ENCODE measurements at places on chromosomes 11 and 22. TPM values are rescaled to one million over a fixed set of nuclear protein-coding genes. Genes with fewer than 3 reads are reported as not detected.

- peak; percentile 11 for DNase-seq
Observed at GRCh38 chr11:8047382-8047781, 33.6 kb upstream of the TUB start.

DNA sequence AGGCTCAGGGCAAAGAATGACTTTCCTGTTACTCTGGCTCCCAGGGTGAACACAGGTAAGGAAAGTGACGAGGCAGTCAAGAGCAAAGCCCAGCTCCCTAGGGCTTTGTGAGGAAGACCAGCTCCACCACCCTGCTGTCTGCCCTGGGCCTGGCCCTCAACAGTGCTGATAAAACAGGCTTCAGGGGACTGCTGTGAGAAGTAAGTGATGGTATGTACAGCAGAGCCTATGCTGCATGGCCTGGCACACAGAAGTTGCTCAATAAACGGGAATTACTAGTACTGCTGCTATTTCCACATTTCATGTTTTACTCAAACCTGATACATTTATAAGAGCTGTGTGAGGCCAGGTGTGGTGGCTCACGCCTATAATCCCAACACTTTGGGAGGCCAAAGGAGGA lies 50.3 kb downstream of the MICAL3 start:
- no peak for DNase-seq

DNA sequence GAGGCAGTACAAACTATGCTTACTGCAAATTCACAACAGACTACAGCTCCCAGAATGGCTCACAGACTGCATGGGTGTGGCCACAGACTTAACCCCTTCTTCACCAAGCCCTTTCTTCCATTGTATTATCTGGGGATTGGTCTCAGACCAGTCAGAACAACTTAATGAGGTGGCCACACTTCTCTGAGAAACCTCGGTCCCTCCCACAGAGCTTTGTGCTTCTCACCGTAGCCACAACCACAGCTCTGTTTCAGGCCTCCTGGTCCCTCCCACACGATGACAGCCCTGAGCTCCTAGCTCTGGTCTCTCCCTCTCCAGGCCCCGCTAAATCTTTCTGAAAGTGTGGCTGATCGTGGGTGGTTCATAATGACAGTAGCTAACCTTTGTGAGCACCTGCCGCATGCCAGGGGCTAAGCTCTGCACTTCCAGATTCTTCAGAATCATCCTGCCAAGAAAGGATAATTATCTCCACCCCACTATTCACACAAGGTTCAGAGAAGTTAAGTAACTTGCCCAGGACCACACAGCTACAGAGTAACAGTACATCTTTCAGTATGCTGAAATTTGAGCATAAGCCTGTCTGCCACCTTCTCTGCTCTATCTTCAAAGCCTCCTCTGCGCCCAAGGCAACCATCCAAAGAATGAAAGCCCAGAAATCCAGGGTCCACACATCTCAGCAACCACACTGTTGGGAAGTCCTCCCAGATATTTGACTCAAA lies 5.4 kb downstream of the PDE2A start:
- no peak for DNase-seq

GRCh38 chr11:130102301-130103249 lies 32.9 kb downstream of the APLP2 start:
- no peak for DNase-seq

- DNase-seq = peak; percentile 92
Observed at GRCh38 chr11:1694064-1694845, 2.7 kb upstream of the KRTAP5-6 start.

- DNase-seq = no peak
Observed at GRCh38 chr22:39996732-39997131, 2.0 kb downstream of the FAM83F start.

GRCh38 chr11:133808393-133809140 lies 36.7 kb downstream of the SPATA19 start:
- no peak for DNase-seq

DNA sequence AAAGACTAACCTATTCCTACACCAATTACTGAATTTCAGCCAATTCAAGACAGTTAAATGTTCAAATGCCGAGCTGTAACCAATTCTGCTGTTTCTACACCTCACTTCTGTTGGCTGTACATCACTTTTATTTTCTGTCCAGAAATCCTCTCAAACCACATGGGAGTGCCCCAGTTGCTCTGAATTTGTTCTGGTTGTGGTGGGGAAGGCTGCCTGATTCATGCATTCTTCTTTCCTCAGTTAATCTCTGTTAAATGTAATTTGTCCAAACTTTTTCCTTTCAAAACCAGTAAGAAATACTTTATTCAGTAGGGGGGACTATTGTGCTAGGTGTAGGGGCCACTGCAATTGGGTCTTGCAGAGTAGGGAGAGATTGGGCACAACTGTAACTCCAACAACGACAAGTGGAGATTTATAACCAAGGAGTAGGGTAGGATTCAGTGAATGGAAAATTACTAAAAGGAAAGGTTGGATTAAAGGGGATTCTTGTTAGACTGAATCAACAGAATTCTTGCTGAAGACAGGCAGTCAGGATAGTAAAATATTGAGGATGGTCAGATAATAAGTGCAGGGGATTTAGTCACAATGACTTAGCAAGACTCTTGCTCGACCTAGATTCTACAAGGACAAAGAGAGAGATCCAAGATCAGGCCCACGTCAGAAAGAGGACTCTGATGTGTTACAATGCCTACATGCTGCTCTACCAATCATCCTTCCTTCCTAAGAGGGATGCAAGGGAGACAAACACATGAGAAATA lies 593.5 kb upstream of the FAT3 start:
- DNase-seq = no peak

GRCh38 chr11:76792505-76793264 lies 9.5 kb downstream of the TSKU start:
- no peak for DNase-seq

DNA sequence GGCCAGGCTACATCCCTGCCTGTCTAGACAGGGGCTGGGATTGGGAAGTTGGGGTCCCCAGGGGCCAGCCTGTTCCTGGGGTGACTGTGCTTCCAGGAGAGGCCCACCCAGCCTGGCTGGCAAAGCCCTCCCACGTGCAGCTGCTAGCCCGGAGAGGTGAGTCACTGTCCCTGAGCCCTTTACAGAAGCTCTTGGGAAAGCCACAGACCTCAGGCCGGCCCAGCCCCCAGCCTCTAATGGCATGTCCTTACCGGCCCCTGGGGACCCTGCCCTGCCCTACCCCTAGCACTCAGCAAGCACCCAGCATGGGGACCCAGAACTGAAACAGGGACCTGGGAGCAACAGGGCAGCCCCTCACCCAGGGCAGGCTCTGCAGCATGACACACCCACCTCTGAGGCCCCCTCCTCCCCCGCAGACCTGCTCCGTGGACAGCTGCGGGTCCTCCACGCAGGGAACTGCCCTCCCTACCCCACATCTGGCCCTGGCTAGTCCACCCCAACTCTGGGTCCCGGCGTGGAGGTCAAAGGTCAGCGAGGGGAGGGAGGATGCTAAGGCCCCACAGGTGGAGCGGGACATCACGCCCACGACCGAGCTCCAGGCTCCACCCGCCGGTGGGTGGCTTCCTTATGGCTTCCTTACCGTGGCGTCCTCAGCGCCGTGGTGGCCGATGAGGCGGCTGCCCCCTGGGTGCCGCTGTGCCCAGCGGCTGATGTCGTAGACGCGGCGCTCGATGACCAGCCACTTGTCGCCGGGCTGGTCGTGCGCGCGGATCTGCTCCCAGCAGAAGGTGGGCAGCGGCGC lies 615 bp downstream of the FADS3 start:
- peak; percentile 87 for DNase-seq

GRCh38 chr11:107591378-107592230 lies 657 bp downstream of the ELMOD1 start:
- DNase-seq = no peak

GRCh38 chr11:129225190-129225589 lies 33.1 kb upstream of the ARHGAP32 start:
- DNase-seq = no peak

DNA sequence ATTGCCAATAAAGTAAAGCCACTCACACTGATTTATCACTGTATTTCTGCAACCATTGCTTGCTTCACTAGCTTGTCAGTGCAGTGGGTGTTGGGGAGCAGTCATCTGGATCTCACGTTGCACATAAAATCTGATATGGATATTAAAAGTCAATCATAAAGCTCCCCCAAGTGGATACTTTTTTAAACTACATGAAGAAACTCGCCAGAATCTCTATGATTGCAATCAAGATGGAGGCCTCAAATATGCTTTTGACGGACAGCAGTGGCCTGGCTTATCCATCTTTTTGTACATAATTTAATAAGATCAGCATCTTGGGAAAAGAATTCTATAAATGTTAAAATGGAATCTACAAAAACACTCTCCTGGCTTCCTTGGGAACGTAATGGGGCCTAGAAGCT lies 137.7 kb downstream of the WT1 start:
- DNase-seq = no peak

GRCh38 chr11:73648571-73649046 lies 2.2 kb downstream of the PLEKHB1 start:
- no peak for DNase-seq

- DNase-seq = no peak
Observed at GRCh38 chr11:45167283-45167682, 20.8 kb downstream of the PRDM11 start.

DNA sequence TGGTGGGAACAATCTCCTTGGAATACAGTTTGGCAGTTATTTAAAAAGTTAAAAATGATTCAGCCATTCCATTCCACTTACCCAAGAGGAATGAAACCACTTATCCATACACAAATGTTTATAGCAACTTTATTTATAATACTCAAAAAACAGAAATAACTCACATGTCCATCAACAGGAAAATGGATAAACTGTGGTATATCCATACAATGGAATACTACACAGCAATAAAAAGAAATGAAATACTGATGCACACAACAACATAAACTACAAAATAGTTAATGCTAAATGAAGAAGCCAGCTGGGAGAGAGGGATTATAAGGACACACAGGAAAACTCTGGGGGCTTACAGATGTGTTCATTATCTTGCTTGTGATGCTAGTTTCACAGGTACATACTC lies 64.7 kb downstream of the FCHSD2 start:
- DNase-seq = no peak

DNA sequence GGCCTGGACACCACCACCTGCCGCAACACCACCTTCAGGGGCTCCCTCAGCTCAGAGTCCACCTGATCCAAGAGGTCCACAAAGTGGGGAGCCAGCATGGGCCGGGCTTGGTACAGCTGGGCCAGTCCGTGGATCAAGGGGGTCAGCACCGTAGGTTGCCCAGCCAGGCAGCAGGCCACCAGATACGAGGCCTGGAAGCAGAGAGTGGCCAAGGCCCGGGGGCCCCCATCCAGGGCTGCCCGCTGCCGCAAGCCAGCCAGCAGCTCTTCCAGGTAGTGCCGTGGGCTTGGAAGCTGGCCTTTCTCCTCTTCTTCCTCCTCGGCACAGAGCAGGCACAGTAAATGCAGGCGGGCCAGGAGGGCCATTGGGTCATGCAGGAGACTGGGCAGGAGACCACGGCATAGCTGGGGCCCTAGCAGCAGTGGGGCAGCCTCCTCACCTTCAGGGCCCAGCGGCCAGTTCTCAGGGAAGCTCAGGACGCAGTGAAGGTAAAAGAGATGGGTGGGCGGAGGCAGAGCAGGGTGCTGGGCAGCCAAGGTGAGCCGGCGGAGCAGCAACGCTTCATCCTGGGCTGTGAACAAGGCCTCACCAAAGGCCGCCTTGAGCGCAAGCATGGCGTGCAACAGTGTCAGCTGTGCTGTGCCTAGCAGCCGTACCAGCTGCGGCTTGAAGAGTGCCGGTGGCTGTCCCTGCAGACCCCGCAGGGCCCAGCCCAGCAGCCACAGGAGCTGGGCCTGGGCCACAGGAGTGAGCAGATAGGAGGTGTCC lies 1.7 kb downstream of the AP5B1 start:
- DNase-seq = peak; percentile 62

- no peak for DNase-seq
Observed at GRCh38 chr11:119056421-119056999, 495 bp downstream of the HYOU1 start.

- DNase-seq = no peak
Observed at GRCh38 chr22:23824476-23825245, 14.1 kb downstream of the DERL3 start.

DNA sequence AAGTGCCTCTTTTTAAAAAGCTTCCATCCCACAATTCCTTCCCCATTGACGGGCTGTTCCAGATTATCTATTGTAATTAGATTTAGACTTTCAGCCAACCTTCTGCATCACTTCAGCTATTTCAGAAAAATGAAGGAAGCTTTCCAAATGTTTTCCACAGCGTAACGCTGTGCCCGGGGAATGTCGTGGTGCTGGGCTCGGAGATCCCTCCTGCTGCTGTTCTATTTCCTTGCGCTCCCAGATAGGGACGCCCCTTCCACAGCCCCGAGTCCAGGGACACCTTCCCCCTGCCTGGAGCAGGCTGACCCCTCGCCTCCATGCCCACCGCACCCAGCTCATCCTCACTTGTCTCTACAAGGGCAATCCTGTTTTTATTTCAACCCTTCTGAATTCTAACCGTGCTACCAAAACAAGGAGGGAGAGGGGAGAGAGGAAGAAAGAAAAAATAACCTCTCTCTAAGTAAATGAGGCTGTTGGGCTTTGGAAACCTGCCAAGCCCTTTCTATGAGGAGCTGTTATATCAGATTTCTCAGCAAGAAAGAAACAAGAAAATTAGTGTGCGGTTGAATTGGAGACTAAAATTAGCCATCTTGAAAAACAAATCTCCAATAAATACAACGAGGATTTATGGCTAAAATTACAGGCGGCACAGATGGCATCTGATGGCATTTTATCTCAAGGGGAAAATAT lies 366.9 kb downstream of the BRD1 start:
- DNase-seq = peak; percentile 48

DNA sequence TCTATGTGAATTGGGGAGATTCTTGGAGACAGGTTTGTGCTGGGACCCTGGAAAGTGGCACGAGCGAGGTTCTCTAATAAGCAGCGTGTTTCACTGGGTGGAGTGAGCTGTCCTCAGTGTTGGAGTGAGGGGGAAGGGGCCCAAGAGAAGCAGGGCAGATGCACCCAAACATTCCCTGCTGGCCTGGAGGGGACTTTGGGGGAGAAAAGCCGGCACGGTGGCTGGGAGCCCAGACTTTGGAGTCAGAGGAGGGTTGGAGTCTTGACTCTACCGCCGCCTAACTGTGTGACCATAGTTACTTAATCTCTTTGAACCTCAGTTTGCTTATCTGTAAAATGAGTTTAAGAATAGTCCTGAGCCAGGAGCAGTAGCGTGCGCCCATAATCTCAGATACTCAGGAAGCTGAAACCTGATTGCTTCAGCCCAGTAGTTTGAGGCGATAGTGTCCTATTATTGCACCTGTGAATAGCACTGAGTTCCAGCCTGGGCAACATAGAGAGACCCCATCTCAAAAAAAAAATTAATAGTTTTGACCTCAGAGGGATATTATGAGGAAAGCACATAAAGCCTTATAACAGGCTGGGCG lies 614 bp downstream of the NR1H3 start:
- no peak for DNase-seq

The C11orf54 gene
- 62.1 TPM for total RNA-seq

The ARHGAP8 gene
- 1.5 TPM for total RNA-seq

The FAT3 gene
- total RNA-seq = 0.19 TPM

The SCGB1D4 gene
- total RNA-seq = not detected

The BIRC3 gene
- 10.1 TPM for total RNA-seq

The RBMXL2 gene
- total RNA-seq = not detected

The BBOX1 gene
- 43.2 TPM for total RNA-seq

The TPBGL gene
- not detected for total RNA-seq

The DUSP8 gene
- total RNA-seq = 1.9 TPM

All from suprapubic skin (tissue), 4 donors.